ENCODE measurements at places on chromosomes 2 and 18.

DNA sequence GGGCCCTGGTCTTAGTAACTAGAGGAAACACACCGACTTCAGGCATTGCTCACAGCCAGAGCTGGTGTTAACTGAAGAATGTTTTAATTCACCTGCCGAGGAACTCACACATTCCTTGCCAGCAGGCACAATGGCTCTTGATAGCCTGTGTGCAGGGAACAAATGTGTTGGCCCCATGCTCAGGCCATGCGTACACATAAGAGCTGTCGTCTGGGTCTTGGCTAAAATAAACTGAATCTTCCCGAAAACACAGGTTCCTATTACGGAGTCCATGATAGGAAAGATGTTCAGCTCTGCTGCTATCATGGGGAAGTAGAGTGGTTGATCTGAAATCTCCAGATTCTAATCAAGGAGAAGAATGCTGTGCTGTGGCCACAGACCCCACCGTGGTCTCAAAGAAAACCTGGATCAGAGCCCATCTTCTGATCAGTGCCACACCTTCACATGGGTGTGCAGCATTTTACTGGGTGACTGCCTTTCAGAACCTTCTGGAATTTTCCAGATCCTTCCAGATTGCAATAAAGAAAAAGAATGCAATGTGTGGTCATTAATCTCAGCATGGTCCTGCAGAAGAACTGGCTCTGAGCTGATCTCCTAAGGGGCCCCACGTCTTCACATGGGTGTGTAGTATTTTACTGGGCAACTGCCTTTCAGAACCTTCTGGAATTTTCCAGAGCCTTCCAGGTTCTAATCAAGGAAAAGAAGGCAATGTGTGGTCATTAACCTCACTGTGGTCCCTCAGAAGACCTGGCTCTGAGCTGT is 17.2 kb downstream of the MBP start:
- DNase-seq: no peak

- DNase-seq: no peak
These were observed 706.6 kb downstream of the CBLN2 start for GRCh38 chr18:71837547-71837946.

DNA sequence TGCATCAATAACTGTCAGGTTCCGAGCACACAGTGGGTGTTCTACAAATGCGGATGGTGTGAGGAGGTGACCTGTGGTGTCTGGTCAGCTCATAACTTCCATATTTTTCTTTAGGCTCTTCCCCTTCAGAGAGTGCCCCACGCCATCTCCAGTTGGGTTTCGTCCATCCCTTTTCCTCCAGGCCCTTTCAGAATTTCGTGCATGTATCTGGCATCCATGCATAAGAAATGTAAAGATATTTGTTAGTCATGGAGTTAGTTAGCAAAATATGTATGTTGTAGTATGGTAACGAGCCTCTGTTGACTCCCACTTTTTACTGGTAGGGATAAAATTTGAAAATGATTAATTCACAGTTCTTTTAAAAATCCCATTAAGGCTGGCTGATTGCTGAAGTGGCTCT is 67.2 kb downstream of the SNTG2 start:
- no peak for DNase-seq

DNA sequence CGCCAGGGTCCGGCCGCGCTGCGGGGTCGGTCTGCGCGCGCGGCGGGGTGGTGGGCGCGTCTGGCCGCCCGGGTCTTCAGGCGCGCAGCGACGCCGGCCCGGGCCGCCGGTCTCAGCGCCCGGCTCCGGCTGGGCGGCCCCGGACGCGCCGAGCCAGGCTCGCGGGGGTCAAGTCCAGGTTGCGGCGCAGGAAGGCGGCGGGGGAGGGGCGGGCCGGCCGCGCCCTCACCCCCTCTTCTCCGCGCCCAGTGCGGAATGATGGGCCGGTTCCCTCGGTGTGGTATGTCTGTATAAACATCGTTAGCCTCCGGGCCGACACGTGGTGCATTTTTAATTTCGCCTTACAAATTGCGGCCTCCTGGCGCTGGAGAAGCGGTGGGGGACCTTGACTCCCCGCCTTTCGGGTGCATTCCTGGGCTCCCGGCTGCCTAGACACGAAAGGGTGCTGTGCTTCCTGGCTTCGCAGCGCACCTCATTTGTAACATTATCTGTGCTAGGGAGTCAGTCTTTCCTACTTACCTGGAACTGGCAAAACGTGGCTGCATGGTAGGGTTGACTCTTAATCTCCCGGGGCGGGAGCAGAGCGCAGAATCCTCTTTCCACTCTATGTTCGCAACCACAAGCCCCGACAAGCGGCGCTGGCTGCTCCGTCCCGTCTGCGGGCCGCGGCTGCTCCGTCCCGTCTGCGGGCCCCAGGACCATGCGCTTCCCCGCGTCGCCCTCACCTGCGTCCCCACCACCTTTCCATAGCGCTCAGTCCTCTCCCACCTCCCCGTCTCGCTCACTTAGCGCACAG is 69.0 kb downstream of the CTAGE1 start:
- DNase-seq: no peak

DNA sequence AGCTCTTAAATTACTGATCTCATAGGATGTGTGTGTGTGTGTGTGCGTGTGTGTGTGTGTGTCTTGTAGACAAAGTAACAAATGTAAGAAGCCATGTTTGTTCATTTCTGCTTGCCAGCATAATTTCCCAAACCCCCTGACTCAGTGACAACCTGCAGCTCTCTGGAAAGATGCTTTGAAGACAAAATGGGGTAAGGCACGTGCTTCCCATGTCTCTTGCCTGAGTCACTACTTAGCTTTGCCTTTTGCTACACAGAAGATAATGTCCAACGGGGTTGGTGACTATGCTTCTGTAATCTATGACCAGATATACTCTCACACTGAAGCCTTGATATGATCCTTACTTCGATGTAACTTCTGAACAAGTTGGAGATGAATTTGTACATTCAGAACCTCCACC is 332.0 kb downstream of the SLC4A3 start:
- no peak for DNase-seq

- DNase-seq: no peak
These were observed 64.5 kb downstream of the UBR3 start for GRCh38 chr2:169891593-169892298.

DNA sequence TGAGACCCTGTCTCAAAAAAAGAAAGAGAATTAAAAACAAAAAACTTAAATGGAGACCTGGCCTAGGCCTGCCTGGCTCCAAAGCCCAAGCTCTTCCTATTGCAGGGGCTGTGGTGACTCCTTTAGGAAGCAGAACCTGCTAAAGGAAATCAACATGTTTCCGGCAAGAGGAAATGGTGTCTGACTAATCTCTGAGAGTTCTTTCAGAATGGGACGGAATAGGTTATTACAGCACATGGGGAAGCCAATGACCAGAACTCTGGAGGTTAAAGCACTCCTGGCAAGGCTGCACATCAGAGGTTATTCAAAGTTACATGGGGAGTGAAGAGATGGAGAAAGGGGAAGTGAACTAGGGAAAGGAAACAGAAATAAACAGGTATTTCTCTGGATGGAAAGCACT is 21.4 kb downstream of the KIF3C start:
- DNase-seq: peak; percentile 42
